Activated CD8-positive, alpha-beta memory T cell treated with anti-CD3 and anti-CD28 coated beads for 24 hours (primary cell): ENCODE measurements at places on chromosomes 16 and 17.

DNA sequence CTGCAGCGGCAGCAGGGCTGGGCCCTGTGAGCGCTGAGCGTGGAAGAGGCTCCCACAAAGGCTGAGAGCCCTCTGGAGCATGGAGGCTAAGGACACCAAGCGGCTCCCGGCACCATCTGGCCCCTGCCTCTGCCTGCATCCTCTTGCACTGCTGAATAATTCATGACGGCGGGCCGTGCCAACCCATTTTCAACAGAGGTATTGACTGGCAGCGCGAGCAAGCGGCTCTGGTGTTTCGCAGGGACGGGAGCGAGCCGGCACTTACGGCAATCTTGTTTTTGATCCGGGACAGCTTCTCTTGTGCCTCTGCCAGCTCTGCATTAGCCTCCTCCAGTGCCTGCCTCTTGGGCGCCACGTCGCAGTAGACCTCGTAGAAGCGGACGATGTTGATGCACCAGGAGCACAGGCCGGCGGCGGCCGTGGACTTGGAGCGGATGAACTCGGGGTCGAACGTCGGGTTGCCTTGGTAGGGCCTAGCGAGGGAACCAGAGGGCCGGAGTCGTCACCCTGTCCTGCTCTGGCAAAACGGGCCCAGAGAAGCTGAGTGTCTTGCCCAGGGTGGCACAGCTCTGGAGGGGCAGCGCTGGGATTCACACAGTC is 80.4 kb downstream of the PGS1 start:
- no peak for DNase-seq

DNA sequence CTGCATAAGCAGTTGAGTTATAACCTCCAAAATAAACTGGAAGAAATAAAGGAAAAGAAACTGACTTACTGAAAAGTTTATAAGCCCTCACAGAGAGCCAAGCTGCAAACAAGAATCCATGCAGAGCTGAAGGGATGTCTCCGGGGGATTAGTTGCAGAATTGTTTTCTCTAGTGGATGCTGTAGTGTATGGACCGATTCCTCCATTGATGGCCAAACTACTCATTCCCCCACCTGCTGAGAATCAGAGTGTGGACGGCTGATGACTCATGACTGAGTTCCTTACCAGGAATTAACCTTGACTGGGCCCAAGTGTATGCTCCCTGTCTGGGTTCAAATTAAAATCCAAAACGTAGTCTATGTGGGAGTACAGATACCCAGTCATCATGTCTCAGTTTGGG is 93.9 kb upstream of the CDH8 start:
- DNase-seq: no peak

- DNase-seq: no peak
These were observed 140.6 kb upstream of the NUDT7 start for GRCh38 chr16:77581706-77582105.

DNA sequence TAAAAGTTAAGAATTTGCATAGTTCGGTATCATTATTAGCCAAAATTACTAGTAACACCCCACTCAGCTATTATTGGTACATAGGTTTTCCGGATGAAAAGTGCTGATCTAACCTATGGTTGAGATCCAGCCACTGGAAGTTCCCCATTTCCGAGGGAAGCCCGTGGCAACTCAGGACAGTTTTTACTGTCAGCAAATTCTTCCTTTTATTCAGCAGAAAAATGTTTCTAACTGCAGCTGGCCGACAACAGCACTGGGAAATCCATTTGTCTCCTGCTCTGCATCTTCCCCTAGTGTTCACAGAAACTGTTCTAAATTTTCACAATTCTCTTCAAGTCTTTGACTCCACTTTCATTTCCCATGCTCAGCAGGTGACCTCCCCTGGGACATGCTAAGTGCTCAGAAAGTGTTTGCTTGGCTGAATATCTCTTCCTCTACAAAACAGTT is 15.5 kb upstream of the MMD start:
- no peak for DNase-seq

DNA sequence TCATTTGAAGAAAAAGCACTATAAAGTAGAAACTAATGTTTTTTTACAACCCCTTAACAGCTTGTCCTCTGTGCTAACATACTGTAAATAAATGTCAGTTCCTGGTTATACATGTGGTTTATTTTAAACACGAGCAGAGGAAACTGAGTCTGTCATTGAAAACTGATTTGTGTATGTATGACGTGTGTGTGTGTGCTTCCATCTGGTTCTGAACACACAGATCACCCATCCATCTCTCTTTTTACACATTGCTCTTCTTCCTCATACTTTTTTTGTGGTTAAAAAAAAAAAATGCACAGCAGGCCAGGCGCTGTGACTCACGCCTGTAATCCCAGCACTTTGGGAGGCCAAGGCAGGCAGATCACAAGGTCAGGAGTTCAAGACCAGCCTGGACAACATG is 49.5 kb downstream of the ZNF423 start:
- DNase-seq: no peak
